Kidney epithelial cell (primary cell): ENCODE measurements at places on chromosomes 2 and 18. TPM values are rescaled to one million over a fixed set of nuclear protein-coding genes. Genes with fewer than 3 reads are reported as not detected.

The INHA gene
- not detected in 2 replicates for total RNA-seq

The ATP8B1 gene
- 13.1 and 14.7 TPM in 2 replicates for total RNA-seq

The ANKRD30BL gene
- 0.14 TPM in 1 of 2 replicates, not detected in the other for total RNA-seq

The RGPD4 gene
- not detected in 2 replicates for total RNA-seq

The TANK gene
- 33.6 and 43.1 TPM in 2 replicates for total RNA-seq

The RESP18 gene
- not detected in 2 replicates for total RNA-seq

The TM4SF20 gene
- total RNA-seq: not detected in 2 replicates

The PTMA gene
- 757 and 913 TPM in 2 replicates for total RNA-seq

The TRIM43 gene
- not detected in 2 replicates for total RNA-seq

The FBXO41 gene
- 7.0 and 9.9 TPM in 2 replicates for total RNA-seq

The PKDCC gene
- 6.6 and 8.5 TPM in 2 replicates for total RNA-seq

The SP9 gene
- not detected in 2 replicates for total RNA-seq

The VIL1 gene
- total RNA-seq: not detected in 2 replicates

The AGFG1 gene
- total RNA-seq: 75.1 and 109 TPM in 2 replicates

The C2orf66 gene
- total RNA-seq: 0.13 TPM in 1 of 2 replicates, not detected in the other

The FNDC4 gene
- total RNA-seq: 28.2 and 30.0 TPM in 2 replicates
